ENCODE measurements at places on chromosomes 3 and 15. TPM values are rescaled to one million over a fixed set of nuclear protein-coding genes. Genes with fewer than 3 reads are reported as not detected.

TGM4 gene
- total RNA-seq: not detected

DNA sequence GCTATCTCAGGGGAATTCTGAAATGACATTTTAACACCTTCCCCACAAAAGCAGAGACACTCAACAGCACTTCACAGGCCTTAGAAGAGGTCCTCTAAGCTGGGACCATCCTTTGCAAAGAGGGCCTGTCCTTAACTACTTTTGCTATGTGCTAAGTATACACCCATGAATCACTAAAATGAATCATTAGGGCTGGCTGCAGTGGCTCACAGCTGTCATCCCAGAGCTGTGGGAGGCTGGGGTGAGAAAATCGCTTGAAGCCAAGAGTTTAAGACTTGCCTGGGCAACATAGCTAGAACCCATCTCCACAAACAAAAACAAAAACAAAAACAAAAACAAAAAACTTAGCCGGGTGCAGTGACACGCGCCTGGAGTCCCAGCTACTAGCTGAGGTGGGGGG, 53.9 kb upstream of the MELTF start:
- no peak for DNase-seq

DNA sequence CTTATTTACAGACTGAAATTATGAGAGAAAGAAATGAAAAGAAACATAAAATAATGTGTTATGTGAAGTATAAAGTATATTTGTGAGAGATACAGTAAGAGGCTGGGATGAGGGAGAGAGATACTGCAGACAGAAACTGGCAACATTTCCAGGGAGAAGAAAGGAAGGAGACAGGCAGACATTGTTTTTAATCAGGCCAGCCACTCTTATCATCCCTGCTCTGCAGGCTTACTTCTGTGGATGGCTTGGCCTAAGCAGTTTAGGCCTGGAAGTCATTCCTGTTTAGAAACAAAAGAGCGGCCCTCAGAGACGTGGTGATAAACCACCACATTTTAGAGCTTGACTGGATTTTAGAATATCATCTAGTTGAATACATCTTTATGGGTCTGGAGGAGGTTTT, 12.4 kb downstream of the PCCB start:
- no peak for DNase-seq

DNA sequence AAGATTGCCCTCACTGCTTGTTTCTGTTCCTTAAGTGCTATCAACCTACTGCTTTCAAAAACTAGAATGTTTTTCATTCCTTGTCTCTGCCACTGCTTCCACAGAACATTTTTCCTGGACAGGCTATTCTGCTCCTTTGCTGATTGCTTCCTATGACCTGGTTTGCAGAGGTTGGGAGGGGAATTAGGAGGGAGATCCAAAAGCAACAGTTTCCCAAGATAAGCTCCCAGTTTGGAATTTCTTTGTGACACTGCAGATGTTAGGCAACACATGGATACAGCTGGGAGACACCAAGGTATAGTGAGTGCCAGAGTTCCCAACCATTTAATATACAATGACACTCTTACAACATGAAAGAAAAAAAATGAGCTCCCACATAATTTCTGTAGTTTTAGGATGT, 1036.5 kb downstream of the ROBO2 start:
- no peak for DNase-seq

Data from left ventricle myocardium superior (tissue), 1 donor.